ENCODE measurements at places on chromosomes 12 and 14. TPM values are rescaled to one million over a fixed set of nuclear protein-coding genes. Genes with fewer than 3 reads are reported as not detected.

- no peak for DNase-seq
Observed at GRCh38 chr14:106845286-106846087, 1319.1 kb downstream of the TMEM121 start.

DNA sequence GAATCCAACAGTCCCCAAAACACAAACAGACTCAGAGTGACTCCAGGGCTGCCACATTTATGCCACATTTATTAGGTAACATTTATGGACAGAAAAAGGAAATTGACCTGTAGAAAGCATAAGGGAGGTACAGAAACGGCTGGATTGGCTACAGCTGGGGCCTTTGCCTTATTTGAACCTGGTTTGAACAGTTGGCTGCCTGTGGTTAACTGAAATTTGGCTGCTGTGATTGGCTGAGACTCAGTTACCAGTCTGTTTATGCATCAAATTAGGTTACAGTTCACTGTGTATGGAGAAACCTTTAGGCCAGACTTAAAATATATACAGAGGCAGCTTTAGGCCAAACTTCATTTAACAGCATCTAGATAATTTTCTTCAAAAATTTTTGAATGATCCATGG is 27.8 kb upstream of the PCNX1 start:
- no peak for DNase-seq

- DNase-seq: no peak
Observed at GRCh38 chr12:102902093-102902492, 15.0 kb downstream of the PAH start.

The UNC119B gene
- total RNA-seq: 53.3 TPM

The STRAP gene
- 196 TPM for total RNA-seq

The KIF26A gene
- total RNA-seq: 53.4 TPM

DNA sequence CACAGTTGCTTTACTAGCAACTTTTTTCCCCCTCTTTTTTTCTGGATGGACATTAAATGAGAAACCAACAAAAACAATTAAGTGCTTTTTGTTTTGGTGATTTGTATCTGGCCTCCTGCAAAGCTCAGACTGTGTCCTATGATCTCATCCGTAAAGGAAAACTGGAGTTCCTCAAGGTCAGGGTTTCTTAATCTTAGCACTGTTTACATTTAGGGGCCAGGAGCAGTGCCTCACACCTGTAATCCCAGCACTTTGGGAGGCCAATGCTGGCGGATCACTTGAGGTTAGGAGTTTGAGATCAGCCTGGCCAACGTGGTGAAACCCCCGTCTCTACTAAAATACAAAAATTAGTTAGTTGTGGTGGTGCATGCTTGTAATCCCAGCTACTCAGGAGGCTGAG is 28.0 kb downstream of the ENTPD5 start:
- DNase-seq: no peak

- no peak for DNase-seq
Observed at GRCh38 chr14:89681086-89682018, 264.3 kb upstream of the FOXN3 start.

GRCh38 chr14:28138341-28138740 is 628.2 kb upstream of the FOXG1 start:
- no peak for DNase-seq

DNA sequence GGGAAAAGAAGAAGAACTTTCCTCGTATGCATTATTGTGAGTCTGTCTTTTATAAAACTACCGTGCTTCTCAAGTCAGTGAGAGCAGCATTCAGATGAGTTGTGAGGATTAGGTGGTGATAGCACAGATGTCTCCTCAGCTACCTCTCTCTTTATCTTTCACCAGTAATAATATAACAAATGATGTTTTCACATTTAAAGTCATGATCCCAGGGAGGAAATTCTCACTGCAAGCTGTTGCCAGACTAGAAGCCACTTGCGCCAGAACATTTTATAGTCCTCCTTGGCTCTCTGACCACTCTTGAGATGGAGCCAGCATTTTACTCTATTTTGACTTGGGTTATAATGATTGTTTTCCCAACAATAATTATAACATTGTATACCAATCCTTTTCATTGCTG is 443.1 kb downstream of the AEBP2 start:
- no peak for DNase-seq

DNA sequence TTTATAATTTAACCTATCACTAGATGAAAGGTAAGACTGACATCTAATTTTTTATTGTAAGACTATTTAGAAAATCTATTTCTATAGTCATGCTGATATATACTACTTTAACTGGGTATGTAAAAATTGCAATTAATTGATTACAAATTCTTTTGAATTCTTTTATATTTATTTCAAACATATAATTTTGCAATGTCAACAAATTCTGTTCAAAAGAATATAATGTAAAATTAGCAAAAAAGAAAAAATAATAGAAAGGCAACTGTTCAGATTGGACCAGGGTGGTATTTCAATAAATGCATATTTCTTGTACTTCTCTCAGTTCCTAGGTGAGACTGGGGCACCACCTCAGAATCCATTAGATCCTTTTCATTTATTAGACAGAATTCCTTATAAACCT is 1053.5 kb upstream of the FBXO33 start:
- no peak for DNase-seq

The OTX2 gene
- total RNA-seq: 30.1 TPM

The AMN gene
- 2.8 TPM for total RNA-seq

The SLC25A21 gene
- 6.0 TPM for total RNA-seq

The MFAP5 gene
- not detected for total RNA-seq

The SLC17A8 gene
- 0.26 TPM for total RNA-seq

The FOS gene
- 50.8 TPM for total RNA-seq

DNA sequence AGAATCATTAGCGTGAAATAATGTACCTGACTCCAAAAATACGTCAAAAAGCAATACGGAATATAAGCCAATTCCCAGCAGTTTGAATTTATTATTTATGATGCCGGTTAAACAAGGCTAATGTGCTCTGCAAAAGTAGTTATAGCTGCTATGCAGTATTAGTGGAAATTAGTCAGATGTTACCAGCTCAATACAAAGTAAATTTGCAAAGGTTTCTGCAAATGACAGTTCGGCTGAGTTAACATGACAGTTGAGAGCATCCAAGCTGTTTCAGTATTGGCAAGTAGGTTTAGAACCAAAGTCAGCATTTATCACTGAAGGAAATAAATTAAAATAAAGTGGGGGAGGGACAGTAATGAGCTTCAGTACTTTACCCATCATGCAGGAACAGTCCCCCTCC is 1665.8 kb upstream of the FLRT2 start:
- DNase-seq: no peak

GRCh38 chr12:29534935-29535334 is 37.4 kb upstream of the OVCH1 start:
- no peak for DNase-seq

- DNase-seq: no peak
Observed at GRCh38 chr12:106767206-106767605, 7.3 kb upstream of the RIC8B start.

- DNase-seq: no peak
Observed at GRCh38 chr12:52601671-52602070, 408 bp upstream of the KRT72 start.

The CDKN3 gene
- total RNA-seq: 57.0 TPM

GRCh38 chr12:92502417-92503028 is 200.3 kb upstream of the PLEKHG7 start:
- no peak for DNase-seq

DNA sequence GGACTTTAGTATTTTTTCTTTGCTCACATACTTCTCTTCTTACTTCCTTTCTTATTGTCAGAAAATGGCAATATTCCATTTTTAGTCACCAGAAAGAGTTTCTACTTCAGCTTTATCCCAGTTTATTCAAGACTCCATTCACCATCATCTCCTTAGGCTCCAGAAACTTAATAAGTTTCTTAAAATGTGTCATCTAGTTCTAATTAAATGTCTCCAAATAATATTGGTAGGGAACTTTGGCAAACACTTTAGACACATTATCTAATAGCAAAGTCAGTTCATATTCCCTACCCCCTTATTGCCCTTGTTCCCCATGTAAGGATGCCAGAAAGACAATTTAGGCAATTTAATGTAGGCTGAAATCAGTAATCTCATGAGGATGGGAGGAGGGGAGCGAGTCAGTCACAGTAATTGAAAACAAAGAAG is 15.1 kb downstream of the EPYC start:
- DNase-seq: no peak

The TM9SF1 gene
- 29.2 TPM for total RNA-seq

DNA sequence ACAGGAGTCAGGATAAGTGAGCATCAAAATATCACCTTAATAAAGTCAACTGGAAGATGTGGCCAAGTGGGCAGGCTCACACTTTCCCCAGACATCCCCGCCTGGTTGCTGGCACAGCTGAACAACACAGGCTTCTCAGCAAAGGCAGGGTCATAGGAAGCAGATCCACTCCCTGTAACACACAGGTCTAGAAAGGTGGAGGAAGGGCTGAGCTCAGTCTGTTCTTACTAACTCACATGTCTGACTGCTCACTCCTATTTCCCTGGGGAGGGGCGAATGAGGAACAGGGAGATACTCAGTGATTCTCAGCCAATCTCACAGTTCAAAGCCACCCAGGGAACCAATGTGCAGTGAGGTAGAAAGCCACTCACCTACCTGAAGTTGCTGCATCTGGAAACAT is 45.0 kb upstream of the AMN1 start:
- DNase-seq: no peak

- DNase-seq: no peak
Observed at GRCh38 chr12:88625356-88625755, 45.1 kb upstream of the KITLG start.

The DDX47 gene
- total RNA-seq: 59.2 TPM

The PMCH gene
- total RNA-seq: not detected

The MMP19 gene
- 1.6 TPM for total RNA-seq

DNA sequence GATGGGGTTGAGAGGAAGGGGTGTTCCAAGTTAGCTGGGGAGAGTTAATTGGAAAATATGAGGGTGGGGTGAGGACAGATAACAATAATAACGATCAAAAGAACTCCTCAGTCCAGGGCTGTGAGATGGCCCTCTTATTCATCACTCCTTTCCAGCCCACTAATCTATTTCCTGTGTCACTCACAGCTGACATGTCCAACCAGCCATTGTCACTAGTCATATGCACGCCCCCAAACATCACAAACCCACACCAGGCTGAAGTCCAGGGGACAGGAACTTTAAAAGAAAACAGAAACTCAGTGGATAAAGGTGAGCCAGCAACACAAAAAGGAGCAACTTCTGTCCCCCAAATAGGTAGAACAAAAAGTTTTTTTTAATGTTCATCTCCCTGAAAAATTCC is 911 bp downstream of the CALCOCO1 start:
- no peak for DNase-seq

- no peak for DNase-seq
Observed at GRCh38 chr12:30278401-30278800, 417.3 kb downstream of the IPO8 start.

DNA sequence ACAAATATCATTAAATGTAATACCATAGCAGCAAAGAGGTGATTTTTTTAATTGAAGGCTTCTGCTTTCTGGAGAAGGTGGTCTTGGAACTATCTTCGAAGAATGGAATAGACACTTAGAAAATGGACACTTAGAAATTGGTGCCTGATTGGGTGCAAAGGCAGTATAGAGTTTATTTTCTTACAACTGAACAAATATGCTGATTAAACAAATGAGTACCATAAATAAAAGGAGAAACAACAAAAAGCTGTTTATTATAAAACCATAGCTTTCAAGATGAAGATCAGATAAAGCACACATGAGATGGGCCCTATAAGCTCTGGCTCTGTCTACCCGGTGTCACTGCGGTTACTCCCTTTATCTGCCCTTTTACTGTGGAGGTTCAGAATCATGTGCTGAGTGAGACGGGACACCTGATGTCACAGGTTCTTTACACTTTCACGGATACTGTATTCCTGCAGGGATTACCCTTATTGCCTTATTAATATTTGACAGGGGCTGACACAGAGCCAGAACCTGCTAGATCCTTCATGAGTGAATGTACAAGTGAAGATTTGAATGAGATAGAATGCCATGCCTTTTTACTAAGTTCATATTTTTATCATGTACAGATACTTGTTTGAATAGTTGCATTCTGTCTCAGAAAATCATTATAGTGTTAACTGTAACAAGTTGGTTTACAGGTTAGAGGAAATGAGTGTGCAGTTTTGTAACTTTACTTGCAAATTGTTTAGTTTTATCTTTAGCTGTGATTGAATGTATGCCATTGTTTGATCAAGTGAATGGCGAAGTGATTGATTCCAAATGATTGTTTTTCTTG is 477.5 kb upstream of the RGS6 start:
- no peak for DNase-seq

The TTC9 gene
- total RNA-seq: 22.5 TPM

GRCh38 chr12:115983226-115983798 is 294.2 kb downstream of the MED13L start:
- peak; percentile 73 for DNase-seq

- no peak for DNase-seq
Observed at GRCh38 chr14:93780813-93781400, 7.4 kb downstream of the PRIMA1 start.

- no peak for DNase-seq
Observed at GRCh38 chr12:6020930-6021329, 75.9 kb upstream of the ANO2 start.

- no peak for DNase-seq
Observed at GRCh38 chr12:46439793-46440511, 67.4 kb upstream of the SLC38A2 start.

DNA sequence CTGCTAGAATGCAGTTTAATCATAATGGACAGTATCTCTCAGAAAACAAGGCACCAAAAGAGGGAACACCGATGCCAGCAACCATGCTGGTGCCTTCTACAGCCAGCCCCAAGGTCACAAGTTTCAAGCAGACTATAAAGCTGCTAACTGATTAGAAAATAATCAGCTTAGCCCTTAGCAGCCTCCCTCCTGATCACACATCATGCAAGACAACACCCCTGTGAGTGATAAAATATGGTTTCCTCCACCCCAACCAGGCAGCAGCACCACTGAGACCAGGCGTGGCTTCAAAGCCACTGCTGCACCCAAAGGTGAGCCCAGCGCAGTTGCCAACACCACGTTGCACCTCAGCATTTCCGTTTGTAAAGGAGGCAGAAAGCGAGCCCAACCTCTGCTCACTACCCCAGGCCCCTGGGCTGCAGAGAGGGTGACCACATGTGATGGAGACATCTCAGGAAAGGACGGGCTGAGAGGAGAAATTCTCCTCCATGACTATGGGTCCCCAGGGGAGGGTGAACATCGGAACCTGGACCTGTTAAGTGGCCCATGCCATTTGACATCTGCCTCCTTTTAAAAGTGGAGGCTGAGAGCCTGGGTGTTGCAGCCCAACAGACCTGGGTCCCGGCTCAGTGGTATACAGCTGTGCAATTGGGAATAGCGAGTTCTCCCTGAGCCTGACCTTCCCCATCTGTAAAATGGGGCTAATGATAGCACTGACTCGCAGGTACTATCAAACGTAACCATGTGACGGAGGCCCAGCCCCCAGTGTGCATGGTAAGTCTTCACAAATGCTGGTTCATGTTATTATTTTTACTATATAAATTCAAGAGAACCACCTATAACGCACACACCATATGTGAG is 11.5 kb downstream of the ZFP36L1 start:
- no peak for DNase-seq

Measured in WTC11 (cell line).